ENCODE measurements at places on chromosomes 1 and 21.

- DNase-seq, result peak; percentile 55
Measured at GRCh38 chr1:198772626-198773025, 133.8 kb downstream of the PTPRC start.

DNA sequence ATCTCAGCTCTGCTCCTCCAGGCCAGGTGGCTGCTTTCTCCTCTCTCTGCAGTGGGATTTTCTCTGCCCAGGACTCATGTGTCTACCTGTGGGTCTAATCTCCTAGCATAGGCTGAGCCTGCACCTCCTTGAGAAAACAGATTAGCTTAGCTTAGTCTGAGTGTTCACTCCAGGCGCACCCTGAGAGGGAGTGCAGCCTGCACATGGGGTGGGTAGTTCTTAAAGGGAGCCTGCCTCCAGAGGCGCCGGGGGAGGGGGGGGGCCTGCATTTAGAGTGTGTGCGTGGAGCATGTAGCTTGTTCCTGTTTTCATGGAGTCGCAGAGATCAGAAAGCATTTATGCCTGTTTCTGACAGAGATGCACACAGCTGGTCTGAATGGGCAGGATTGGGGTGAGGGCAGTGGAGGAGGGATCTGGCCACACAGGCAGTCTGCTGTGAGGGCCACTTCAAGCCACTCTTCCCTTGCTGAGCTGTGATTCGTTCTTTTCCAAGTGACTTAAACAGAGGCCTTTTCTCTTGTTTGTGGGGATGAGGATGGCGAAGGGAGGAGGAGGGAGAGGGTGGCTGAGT, 45.2 kb downstream of the GALNT2 start:
- no peak for DNase-seq

DNA sequence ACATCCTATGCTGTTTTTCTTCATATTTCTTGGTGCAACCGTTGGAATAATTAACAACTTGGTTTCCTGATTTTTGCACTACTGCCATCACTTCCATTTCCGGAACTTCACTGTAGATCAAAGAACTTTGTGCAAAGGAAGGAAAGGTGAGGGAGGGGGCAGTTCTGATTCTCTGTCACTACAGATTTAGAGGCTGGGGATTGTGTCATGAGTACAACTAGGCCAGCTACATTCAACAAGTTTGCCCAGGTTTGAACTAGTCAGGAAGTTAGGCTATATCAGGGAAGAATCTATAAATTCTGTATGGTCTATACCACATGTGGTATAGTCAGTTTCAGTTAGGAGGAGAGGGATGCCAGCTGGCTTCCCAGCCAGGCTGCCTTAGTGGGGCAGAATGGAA, 84.2 kb downstream of the RGL1 start:
- no peak for DNase-seq

GRCh38 chr21:41152147-41152546, 15.8 kb upstream of the BACE2 start:
- DNase-seq, result no peak

DNA sequence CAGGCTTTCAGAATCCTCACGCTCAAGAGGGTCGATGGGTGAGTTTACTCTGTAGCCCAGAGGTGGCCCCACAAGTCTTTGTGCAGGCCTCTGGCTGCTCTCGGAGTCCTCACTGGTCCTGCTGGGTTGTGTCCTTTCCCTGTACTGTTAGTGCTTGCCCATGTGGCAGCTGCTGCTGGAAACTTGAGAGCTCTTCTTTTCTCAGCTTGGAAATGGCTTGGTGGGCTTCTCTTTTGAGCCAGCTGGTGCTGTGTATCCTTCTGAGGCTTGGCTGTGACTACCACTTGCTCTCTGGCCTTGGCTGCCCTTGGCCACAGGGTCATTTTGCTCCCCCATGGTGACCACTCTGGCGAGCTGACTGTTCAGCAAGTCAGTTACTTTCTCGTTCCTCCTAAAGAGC, 82.2 kb upstream of the LMO4 start:
- no peak for DNase-seq

DNA sequence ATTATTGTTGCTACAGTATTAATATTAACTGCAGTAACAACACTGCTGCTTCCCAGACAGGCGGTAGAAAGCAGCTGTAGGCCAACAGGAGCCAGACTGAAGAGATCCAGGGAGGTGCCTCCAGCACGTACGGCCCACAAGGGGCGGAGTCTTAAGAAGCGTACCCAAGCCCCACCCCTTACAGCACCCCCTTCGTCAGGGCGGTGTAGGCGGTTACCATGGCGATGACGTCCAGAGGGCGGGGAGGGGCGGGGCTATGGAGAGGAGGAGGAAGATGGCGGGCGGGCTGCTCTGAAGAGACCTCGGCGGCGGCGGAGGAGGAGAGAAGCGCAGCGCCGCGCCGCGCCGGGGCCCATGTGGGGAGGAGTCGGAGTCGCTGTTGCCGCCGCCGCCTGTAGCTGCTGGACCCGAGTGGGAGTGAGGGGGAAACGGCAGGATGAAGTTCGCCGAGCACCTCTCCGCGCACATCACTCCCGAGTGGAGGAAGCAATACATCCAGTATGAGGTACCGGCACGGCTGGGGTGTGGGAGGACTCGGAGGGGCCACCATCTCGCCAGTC, at the start of gene XPR1:
Gene XPR1 (plus strand): TSS at position 257 of the 560 bp plus-strand sequence. CDS start 180 bp downstream, at position 437.
- peak; percentile 100 for DNase-seq
